ENCODE measurements at places on chromosomes 3 and 15. TPM values are rescaled to one million over a fixed set of nuclear protein-coding genes. Genes with fewer than 3 reads are reported as not detected.

DNA sequence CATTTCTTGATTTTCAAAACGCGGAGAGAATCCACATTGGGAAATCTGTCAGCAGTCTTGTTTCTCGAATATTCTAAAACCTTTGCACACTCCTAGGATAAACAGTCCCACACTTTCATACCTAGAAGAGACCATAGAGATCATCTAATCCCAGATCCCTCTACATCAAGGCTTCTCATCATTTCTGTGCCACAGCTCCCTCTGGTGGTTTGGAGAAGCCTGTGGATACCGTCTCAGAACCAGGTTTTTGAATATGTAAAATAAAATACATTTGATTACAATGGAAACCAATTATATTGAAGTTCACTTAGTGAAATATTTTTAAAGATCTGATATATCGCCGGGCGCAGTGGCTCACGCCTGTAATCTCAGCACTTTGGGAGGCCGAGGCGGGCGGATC lies 211.9 kb upstream of the GOLGA6L4 start:
- peak; percentile 68 for DNase-seq

GOLGA8M gene
- total RNA-seq = not detected

NR2E3 gene
- total RNA-seq = 0.77 TPM

ANKUB1 gene
- not detected for total RNA-seq

- no peak for DNase-seq
These were observed 74.4 kb upstream of the MDFIC2 start for GRCh38 chr3:70386846-70387245.

GHSR gene
- not detected for total RNA-seq

- DNase-seq = no peak
These were observed 1.5 kb upstream of the ISLR start for GRCh38 chr15:74171965-74172541.
